Activated CD4-positive, alpha-beta T cell treated with anti-CD3 and anti-CD28 coated beads for 4 hours (primary cell): ENCODE measurements at places on chromosomes 5 and 9.
A peak's percentile ranks its signal among the peaks of the same experiment; 100 is the strongest.

- no peak for DNase-seq
Observed at GRCh38 chr9:72509053-72509452, 12.4 kb upstream of the TMC1 start.

GRCh38 chr5:131265311-131265803, 1.5 kb downstream of the CDC42SE2 start:
- DNase-seq: no peak

GRCh38 chr5:170186156-170186555, 46.6 kb upstream of the C5orf58 start:
- DNase-seq: no peak

DNA sequence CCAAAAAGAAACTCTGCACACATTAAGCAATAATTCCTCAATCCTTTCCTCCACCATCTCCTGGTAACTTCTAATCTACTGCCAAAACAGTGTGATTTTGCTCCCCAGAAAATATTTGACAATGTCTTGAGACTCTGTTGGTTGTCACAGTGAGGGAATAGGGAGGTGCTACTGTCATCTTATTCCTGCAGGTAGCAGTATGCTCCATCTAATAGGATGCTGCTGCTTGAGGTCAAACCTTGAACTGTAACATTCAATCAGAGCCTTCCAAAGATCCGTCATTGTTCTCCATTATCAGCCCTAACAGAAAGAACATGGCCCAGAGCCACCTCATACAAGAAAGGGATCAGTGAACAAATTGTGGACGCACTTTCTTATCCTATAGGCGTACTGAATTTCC, 514.7 kb upstream of the GRIN3A start:
- DNase-seq: no peak

DNA sequence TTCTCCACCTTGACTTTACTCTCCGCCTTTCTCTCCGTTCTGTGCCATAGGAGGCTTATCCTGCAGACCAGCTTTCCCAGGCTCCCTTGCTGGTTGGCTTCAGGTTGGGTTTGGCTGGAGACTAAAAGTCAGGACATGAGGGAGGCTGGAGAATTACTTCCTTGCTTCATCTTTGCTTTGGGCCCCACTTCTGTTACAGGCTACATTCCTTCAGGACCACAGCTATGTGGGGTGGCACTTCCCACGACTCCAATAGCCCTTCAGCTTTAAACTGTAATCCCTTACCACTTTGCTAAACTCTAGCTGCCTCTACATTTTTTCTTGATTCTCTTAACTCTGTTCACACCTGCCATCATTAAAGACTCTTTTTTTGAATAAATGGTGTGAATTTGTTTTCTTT, 186.7 kb upstream of the NR4A3 start:
- no peak for DNase-seq

DNA sequence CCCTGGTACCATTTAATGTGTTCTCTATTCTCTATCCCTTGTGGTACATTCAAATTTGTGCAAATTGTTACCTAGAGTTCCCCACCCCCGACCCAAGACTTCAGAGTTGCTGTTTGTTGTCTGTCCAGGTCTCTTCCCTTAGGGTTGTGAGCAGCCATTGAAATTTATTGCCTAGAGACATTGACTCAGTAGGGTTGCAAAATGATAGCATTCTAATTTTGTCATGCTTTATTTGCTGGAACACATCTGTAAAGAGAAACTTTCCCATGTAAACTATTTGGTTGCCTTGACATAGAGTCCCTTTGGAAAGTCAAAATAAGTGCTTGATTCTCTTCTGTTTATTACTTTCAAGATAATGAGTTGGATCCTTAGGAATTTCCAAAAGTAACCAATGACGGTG, 91.7 kb upstream of the KLF9 start:
- no peak for DNase-seq

GRCh38 chr5:87951661-87952060, 317.0 kb downstream of the TMEM161B start:
- DNase-seq: no peak

DNA sequence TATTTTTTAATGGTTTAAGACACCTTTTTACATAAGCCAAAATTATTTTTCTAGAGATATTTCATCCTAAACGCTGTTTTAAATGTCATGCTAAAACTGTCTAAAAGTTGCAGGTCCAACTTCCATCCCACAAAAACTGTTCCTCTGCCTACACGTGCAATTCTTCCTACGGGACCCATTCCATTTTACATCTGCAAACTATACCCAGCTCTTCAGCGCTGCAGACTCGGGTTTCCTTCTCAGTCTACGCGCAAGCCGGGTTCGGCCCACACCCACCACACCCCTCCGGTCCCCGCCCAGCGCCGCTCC, 8.7 kb downstream of the RANBP6 start:
- DNase-seq: no peak

DNA sequence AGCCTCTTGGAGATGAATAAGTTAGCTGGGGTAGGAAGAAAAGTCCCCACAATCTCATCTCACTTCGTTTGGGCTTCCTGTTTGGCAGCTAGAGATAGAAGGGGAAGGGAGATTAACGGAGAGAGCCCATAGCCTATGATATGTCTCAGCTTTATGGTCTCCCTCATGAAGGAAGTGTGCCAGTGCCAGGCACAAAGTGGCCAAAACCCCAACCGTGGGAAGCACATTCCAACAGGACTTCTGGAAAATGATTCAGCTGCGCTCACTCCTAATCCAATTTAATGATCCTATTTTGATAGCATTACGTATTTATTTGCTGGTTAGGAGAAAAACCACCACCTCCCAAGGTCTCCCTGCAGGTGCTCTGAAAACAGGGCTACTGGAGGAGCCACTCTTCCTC, 303.1 kb upstream of the CLINT1 start:
- no peak for DNase-seq

- DNase-seq: peak; percentile 31
Observed at GRCh38 chr5:17216176-17216973, 1.1 kb upstream of the BASP1 start.

- DNase-seq: no peak
Observed at GRCh38 chr5:103472830-103473229, 89.8 kb downstream of the NUDT12 start.

DNA sequence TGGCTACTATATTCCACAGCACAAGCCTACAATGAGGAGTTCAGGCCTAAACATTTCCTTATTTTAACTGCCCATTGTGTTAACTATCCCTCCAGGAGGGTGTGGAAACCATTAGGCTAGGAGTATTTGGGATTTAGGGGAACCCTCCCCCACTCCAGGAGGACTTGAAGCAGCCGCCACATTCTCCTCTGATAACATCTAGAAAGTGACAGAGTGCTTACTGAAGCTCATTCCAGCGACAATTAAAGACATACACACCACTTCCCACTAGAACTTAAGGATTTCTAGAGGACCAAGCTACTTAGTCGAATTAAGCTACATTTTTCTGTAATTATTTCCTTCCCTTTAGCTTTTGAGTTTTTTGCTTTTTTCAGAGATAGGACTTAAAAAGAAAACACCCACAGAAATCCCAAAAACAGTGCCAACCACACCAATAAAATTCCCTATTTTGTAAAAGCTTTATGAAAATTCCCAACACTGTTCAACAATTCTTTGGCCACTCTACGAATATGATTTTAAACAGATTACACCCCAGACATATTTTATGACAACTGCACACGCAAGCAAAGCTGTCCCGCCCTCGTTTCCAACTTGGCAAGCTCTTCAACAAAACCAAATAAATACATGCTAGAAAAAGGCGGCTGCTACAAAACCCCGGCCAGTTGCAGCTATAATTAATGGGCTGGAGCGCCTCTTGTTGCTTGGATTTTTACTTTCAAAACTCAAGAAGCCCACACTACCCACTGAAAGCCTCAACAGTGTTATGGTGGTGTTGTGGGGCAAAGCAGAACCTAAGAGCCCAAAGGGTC, 4.5 kb downstream of the ROR2 start:
- no peak for DNase-seq

GRCh38 chr5:173597304-173597703, 19.1 kb downstream of the BOD1 start:
- no peak for DNase-seq

- no peak for DNase-seq
Observed at GRCh38 chr9:7246917-7247522, 489.2 kb downstream of the KDM4C start.

GRCh38 chr5:174991847-174992246, 267.5 kb downstream of the MSX2 start:
- no peak for DNase-seq

GRCh38 chr9:86801246-86801645, 146.1 kb downstream of the GAS1 start:
- no peak for DNase-seq

DNA sequence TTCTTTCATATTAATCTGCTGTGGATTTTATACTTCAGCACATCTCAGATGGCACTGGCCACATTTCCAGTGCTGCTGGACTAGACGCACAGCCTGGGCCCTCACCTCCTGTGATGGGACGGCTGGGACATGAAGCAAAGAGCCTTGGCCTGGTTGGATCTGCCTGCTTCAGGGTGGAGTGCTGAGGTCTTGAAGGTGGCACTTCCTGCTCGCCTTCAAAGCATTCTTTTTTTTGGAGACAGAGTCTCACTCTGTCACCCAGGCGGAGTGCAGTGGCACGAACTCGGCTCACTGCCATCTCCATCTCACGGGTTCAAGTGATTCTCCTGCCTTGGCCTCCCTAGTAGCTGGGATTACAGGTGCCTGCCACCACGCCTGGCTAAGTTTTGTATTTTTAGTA, 73.1 kb downstream of the RAPGEF1 start:
- DNase-seq: no peak

DNA sequence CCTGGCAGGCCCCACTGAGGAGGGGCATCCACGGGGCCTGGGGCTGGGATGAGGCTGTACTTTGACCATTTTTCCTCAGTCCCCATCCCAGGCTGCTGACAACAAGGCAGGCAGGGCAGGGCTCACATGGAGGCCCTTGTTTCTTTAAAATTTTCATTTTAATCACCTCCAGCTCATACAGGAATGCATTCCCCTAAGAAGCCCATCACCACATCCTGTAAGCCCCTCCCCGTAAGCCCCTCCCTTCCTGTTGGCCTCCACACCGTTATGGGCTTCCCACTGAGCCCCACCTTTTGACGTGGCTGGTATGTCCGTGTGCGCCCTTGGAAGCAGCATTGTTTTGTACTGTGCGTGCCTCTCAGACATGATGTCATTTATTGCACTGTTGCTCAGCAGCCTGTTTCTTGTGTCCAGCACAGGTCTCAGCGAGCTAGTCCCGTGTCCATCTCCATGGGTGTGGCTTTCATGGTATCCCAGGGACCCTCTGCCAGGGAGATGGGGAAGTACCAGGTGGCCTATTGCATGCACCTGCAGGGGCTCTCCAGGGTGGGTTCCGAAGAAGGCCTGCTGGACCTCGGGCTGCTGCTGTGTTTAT, 22.4 kb downstream of the PHF2 start:
- DNase-seq: no peak

- no peak for DNase-seq
Observed at GRCh38 chr5:62685221-62685620, 106.6 kb downstream of the LRRC70 start.

GRCh38 chr9:35529161-35529823, 39.4 kb downstream of the RUSC2 start:
- DNase-seq: no peak

DNA sequence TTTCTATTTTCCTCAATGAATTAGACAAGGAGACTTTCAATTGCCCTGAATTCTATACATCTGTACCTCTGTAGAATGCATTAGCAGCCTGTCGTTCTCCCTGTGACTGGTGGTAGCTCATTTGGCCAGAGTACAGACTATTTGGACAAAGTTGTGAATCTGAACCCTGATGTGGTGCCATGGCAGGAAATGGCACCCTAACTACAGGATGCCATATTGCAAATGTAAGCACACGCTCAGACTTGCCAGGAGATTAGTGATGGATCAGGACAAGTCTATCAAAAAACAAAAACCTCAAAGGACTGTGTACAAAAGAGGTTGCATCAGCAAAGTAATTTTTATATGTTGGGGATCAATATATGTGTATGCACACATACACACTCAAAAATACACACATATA, 58.3 kb downstream of the SVEP1 start:
- no peak for DNase-seq

- no peak for DNase-seq
Observed at GRCh38 chr9:129231022-129231739, 53.1 kb upstream of the IER5L start.

- no peak for DNase-seq
Observed at GRCh38 chr9:89444274-89444673, 53.6 kb downstream of the SEMA4D start.

- no peak for DNase-seq
Observed at GRCh38 chr5:74112372-74113195, 486.6 kb downstream of the ARHGEF28 start.

DNA sequence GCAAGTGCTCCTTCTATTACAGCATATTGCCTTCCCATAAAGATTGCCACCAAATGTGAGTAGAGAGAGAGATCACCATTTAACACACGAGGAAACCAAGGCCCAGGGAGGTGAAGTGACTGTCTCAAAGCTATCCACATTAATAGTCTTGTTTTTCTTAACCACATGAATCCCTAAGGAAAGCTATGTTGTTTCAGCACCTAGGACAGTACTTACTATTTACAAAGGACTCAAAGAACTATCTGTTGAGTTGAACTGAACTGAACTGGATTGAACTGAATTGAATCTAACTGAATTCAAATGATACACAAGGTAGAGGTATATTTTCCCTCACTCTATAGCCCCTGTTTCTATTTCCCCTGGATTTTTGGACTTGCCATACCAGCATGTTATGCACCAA, 430.4 kb downstream of the CAAP1 start:
- DNase-seq: no peak

- DNase-seq: no peak
Observed at GRCh38 chr5:127411381-127411780, 106.1 kb upstream of the PRRC1 start.

DNA sequence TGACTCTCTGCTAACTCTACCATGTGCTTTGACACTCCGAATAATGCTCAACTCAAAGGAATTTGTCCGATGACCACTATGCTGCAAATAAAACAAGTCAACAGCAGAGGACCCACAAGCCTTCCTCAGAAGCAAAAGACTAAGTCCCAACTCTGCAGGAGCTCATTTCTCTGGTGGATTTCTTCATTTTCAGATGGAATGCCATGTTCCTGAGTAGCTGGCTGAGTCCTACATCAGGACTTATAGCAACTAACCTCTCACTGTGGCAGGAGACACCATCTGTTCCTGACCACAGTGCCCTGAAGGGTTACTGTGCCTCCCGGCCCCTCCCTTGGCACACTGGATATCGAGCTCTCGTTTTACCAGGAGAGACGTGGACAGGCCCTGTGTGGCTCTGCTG, 20.8 kb downstream of the LHFPL2 start:
- no peak for DNase-seq

- DNase-seq: no peak
Observed at GRCh38 chr5:154368041-154368800, 77.6 kb upstream of the SAP30L start.

- DNase-seq: no peak
Observed at GRCh38 chr9:21758540-21758939, 43.9 kb upstream of the MTAP start.

GRCh38 chr9:81886665-81887064, 41.6 kb upstream of the SPATA31D4 start:
- no peak for DNase-seq

DNA sequence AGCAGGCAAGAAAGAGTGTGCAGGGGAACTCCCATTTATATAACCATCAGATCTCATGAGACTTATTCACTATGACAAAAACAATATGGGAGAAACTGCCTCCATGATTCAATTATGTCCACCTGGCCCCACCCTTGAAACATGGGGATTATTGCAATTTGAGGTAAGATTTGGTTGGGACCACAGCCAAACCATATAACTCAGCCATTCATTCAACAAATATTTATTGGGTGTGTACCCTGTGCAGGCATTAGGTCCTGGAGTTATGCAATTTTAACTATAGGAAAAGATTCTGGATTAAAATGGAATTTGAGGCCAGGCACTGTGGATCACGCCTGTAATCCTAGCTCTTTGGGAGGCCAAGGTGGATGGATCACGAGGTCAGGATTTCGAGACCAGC, 124.2 kb upstream of the GAS1 start:
- DNase-seq: no peak
